ENCODE measurements at places on chromosomes 11 and 22.

DNA sequence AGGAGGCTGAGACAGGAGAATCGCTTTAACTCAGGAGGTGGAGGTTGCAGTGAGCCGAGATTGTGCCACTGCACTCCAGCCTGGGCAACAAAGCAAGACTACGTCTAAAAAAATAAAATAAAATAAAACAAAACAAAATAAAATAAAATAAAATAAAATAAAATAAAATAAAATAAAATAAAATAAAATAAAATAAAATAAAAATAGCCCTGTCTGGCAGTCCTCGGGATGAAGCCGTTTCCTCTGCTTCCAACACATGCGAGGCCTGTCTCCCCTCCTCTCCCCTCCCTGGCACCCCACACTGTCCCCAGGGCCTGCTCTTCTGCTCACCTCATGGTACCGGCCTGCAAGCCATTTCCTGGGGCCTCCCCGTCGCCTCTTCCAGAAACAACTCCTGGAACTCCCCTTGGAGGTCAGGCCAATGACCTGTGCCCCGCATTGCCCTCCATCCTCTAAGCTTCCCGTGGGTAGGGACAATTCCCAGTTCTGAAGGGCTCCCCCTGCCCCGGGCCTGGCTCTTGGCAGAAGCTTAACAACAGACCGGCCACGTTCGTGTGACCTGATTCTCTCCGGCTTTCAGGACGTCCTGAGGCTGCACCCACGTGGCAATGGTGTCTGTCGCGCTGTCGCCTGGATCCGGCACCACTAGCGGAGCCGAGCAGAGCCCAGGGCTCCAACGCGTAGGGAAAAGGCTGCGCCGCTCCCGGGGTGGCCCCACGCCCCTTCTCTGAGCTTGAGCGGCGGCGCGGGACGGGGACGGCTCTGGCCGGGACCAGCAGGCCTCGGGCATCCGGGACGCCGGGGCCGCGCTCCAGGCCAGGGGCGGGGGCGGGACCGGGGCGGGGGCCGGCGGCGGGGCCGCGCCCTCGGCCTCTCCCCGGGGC is 456 bp upstream of the PARVB start:
- no peak for DNase-seq

DNA sequence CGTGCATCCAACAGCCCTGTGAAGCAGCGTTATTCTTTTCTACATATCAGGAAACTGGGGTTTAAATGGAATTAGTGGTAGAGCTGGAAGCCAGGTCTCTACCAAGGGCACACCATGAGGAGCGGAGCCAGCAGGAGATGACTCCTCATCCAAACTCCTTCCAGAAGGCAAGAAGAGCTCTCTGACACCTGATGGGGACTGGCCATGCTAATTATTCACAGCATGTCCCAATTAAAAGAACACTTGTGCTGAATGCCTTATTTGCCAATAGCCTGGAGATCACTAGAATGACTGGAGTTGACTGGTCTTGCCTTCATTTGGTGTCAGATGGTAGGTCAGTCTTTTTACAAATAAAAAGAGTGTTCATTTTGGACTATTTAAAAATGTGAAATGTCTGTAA is 32.9 kb upstream of the SLN start:
- DNase-seq, result no peak

- no peak for DNase-seq
These were observed 39.8 kb upstream of the RPS13 start for GRCh38 chr11:17117262-17117661.

DNA sequence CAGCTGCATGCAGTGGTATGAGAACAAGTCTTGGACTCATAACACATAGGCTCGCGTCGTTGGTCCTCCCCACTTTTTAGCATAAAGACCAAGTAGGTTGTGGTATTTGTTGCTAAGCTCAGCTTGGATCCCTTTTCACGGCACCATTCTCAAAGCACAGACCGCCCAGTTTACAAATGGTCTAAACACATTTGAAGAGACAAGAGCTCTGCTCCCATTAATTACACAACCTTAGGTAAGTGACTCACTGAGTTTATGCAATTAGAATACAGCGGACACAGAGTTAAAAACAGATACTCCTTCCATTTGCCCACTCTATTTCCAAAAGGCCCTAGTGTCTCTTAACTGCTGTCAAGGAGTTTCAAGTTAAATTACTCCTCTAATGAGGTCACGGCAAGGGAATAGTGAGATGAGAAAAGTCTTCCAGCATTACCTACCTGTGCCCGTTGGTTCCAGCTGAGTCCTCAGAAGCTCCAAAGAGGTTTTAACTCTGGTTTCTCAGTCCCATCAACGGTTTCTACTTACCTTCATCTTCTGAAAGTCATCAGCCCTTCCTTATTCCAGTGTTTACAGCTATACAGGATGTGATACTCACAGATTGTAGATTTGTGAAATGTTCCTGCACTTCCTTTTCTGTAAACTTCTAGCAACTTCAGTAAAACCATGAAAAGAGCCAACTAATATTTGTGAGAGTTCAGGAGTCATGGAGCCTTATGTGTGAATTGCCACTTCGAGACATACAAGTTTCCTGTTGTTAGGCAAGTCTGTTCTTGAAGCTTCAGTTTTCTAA is at the start of gene MS4A6A:
TSS of gene MS4A6A (minus strand) at position 543 of the 790 bp plus-strand sequence. CDS start 1,356 bp downstream, outside the sequence.
- no peak for DNase-seq

- DNase-seq, result peak; percentile 30
These were observed 60.9 kb downstream of the LRP5 start for GRCh38 chr11:68373189-68373814.

Data from globus pallidus (tissue), 1 donor.